ENCODE measurements at places on chromosomes 16 and 17. TPM values are rescaled to one million over a fixed set of nuclear protein-coding genes. Genes with fewer than 3 reads are reported as not detected.

GRCh38 chr17:12736526-12736925 lies 52.8 kb upstream of the ARHGAP44 start:
- no peak for DNase-seq

DNA sequence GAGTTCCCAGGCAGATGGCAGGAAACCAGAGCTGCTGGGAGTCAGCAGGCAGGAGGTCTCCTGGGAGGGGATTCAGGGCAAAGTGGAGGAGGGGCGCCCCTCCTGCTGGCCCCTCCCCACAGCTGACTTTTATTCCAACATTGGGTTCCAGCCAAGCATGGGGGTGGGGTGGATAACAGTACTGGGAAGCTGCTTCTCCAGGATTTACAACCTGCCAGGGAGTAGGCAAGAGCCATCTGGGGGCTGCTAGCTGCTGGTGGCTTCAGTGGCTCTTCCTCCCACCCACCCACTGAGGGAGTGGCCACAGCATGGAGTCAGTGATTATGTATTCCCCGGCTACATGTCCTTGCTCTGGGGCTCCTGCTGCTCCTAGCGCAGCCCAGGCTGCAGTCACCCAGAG lies 36.8 kb downstream of the TMEM132E start:
- DNase-seq, result no peak

Gene SLC52A1
- 0.22 TPM for total RNA-seq

Gene CHD9NB
- total RNA-seq, result 0.48 TPM

Gene KRT17
- not detected for total RNA-seq

DNA sequence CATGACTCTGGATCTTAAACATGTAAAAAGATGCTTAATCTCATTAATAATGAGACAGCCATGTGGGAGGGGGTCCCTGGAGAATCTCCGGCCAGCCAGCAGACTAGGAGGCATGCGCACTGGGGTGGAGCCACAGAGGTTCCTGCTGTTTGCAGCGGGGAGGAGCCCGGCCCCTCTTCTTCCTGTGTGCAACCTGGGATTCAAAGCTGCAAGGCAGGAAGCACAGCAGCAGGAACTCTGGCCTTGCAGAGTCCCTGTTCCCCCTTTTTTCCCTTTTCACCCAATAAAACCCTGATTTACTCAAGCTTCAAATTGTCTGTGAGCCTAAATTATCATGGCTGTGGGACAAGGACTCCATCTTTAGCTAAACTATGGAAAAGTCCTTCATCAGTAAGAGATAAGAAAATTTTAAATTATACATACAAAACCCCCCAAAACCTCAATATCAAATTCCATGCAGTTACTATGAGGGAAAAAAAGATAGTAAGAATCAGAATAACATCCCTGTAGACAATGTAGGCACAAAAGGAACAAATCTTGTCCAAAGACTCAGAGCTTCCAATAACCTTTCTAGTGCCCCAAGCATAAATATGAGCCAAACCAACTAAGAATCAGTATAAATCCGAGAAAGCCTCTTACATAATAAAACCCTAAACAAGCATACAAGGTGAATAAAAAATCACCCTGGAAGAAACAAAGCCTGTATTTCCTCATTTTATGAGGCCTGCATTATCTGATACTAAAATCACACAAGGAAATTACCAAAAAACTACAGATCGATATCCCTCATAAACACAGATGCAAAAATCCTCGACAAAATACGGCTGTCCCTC lies 12.1 kb downstream of the CFDP1 start:
- DNase-seq, result no peak

Measured in mesenteric fat pad (tissue), 1 donor.